SK-N-SH treated with all-trans-retinoic acid at 6 μM for 48 hours (cell line): ENCODE measurements at places on chromosomes 3 and 15.
A peak's percentile ranks its signal among the peaks of the same experiment; 100 is the strongest.

- no peak for ATAC-seq
Measured at GRCh38 chr3:69160525-69160924, 38.1 kb upstream of the LMOD3 start.

DNA sequence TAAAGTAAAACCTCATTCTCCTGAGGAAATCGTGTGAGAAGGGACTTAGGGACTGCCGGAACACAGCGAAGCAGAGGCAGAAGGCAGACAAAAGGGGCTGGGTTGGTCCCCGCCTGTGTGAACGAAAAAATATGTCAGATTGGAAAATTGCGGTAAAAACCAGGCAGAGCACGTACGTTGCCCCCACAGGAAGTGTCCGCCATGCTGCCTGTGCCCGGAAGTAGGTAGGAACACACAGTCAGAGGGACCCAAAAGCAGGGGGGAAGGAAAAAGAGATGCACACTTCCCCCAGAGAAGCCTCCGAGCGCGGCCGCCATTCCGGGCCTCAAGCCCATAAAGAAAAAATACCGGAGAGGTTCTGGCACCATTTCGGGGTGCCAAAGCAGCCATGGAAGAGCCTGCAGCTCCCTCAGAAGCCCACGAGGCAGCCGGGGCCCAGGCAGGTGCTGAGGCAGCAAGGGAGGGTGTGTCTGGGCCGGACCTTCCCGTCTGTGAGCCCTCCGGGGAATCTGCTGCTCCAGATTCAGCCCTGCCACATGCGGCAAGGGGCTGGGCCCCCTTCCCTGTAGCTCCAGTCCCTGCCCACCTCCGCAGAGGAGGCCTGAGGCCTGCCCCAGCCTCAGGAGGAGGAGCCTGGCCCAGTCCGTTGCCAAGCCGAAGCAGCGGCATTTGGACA lies at the start of gene MKRN3:
Gene MKRN3 (plus strand): TSS at position 280 of the 676 bp plus-strand sequence. CDS start 109 bp downstream, at position 389.
- peak; percentile 82 for ATAC-seq

GRCh38 chr3:175307642-175308041 lies 448.5 kb downstream of the NAALADL2 start:
- no peak for ATAC-seq

- ATAC-seq: no peak
Measured at GRCh38 chr3:38112378-38112761, 24.6 kb downstream of the ACAA1 start.

DNA sequence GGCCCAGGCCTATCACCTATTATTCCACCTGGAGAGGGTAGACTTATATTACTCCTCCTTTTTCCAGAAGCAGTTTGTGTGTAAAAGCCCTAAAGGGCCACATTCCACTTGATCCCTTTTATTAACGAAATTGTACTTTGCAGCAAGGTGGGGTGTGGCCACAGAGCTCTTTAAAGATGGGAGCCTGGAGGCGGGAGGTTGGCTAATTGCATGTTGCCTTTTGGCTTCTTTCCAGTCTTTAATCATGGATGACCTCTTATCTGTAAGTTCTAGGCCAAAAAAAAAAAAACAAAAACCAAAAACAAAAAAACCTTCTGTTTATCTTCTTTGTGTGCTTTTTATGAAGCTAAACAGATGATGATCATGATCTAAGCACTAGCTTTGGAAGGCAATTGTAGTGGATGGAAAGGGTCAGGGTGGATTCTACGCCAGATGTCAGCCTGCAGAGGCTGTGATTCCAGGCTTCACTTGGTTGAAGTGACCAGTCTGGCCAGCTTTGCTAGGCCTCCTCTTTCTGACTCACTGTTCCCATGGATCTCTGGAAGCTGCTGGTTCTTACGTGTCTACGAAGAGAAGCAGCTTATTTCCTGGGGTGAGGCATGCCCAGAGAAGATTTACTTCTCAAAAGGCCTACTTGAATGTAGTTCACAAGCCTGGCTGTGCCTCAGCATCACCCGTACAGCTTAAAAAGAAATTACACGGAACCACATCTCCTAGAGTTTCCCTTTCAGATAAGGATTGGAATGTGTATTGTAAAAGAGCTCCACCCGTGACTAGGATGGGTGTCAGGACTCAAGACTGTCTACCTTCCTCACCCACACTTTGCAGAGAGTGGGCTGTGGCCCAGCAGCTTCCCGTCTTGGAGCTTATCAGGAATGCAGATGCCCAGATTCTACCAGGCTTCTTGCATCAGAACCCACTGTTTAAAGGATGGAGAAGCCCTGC lies 330.9 kb upstream of the C2CD4B start:
- ATAC-seq: peak; percentile 77

GRCh38 chr3:196274585-196274984 lies 12.9 kb downstream of the PCYT1A start:
- ATAC-seq: no peak

DNA sequence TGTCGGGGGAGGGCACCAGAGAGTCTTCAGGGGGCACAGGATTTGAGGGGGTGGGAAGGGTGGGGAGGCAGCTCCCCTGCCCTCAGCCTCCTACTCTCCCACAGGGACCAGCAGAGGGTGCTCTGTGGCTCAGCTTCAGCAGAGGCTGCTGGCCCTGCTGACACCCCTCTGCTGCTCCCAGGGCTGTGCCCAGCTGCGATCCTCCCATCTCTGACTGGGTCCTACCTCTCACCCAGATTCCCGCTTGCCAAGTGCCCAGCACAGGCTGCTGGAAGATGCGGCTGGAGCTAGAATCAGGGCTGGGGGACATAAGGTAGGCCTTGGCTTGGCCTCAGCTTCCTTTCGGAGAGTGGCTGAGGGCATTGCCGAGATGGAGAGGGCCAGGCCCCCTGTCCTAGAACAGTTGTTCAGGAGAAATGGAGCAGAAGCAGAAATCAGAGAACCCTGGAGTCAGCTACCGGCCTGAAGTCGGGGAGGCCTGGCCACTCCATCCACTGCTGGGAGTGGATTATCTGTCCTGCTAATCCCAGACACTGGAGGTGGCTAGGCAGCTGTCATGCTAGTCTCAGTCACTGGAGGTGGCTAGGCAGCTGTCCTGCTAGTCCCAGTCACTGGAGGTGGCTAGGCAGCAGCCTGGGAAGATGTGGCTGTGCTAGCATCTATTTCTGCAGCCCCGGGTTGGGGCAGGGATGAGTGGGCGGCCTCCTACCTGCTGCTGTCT lies 3.9 kb downstream of the GRM2 start:
- no peak for ATAC-seq

- peak; percentile 100 for ATAC-seq
Measured at GRCh38 chr15:82159922-82160321, 102.6 kb downstream of the EFL1 start.

DNA sequence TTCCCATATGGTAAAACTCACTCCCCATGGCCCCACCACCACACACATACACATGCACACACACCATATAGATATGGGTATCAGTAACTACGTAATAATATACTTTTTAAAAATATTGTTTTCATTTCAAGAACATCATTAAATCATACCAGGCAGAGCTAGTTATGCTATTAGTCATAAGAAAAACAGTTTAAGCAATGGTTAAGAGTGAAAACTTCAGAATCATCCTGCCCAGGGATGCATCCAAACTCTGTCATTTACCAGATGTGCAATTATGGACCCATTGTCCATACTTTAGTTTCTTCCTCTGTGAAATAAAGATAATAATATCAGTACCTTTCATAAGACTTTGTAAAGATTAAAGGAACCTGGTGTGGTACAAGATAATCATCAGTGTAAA lies 608.3 kb downstream of the RBMS3 start:
- peak; percentile 40; the same call in 1 of the 3 replicates for ATAC-seq

GRCh38 chr15:40365624-40366456 lies 7.8 kb downstream of the DISP2 start:
- no peak for ATAC-seq

- peak; percentile 95 for ATAC-seq
Measured at GRCh38 chr15:73972984-73973682, 19.0 kb downstream of the STOML1 start.
